ENCODE measurements at places on chromosomes 6 and 20.

GRCh38 chr6:113047932-113048331 is 700.8 kb downstream of the RFPL4B start:
- DNase-seq: peak; percentile 44

GRCh38 chr20:7029019-7029418 is 261.5 kb downstream of the BMP2 start:
- DNase-seq: no peak

DNA sequence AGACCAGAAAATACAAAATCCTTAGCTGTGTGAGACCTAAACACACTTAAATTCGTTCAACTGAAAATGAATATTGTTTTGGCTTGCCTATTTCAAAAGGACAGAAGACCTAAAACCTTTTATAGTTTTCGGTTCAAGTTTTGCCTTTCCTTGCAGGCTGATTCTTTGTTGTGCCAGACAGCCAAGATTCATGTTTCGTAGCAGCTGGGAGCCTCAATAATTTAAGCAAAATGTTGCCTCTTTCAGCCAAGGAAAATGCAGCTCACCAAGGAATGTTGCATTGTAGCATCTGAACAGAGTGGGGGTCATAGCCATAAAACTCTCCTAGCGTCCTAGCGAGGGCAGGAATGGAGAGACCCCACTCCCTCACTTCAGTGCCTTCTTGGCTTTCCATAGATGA is 92.3 kb upstream of the INSM1 start:
- no peak for DNase-seq

DNA sequence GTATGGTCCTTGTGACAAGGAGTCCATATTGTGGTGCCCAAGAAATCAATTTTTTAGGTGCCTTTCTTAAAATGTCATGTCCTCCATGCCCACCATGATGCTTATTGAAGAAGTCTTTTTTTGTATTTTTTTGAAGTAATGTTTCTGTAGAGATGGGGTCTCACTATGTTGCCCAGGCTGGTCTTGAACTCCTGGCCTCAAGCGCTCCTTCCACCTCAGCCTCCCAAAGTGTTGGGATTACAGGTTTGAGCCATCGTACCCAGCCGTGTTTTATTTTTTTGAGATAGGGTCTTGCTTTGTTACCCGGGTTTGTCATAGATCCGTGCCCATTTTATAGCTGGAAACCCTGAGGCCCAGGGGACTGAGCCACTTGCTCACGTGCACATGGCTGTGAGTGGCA is 238.3 kb downstream of the ATXN1 start:
- DNase-seq: no peak

DNA sequence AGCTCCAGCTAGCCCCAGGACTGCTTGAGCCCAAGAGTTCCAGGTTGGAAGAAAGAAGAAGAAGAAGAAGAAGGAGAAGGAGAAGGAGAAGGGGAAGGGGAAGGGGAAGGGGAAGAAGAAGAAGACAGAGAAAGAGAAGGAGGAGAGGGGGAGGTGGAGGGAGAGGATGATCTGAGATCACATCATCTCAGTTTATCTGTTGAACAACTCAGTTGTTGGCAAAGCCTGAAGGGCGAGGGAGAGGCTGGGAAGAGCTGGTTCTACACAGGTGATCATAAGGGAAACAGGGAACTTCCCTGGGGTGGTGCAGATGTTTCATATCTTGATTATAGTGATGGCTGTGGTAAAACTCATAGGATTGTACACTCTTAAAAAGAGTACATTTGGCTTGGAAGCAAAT is 3.1 kb upstream of the RRBP1 start:
- DNase-seq: no peak

GRCh38 chr20:13231031-13231752 is 10.1 kb downstream of the ISM1 start:
- no peak for DNase-seq

DNA sequence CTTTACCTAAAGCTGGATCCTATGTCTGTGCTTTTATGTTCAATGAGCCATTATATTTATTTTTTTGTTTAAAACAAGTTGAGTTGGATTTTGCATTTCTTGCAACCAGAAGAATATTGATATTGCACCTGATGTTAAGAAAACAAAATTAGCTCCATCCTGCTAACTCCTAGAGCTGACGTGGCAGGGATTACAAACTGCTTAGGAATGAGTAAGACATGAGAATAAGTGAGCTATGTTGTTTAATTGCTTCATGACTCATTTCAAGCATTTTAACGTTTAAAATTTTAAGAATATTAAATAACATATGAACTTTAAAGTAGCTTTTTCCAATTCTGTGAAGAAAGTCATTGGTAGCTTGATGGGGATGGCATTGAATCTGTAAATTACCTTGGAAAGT is 663.5 kb downstream of the EPM2A start:
- DNase-seq: peak; percentile 56

DNA sequence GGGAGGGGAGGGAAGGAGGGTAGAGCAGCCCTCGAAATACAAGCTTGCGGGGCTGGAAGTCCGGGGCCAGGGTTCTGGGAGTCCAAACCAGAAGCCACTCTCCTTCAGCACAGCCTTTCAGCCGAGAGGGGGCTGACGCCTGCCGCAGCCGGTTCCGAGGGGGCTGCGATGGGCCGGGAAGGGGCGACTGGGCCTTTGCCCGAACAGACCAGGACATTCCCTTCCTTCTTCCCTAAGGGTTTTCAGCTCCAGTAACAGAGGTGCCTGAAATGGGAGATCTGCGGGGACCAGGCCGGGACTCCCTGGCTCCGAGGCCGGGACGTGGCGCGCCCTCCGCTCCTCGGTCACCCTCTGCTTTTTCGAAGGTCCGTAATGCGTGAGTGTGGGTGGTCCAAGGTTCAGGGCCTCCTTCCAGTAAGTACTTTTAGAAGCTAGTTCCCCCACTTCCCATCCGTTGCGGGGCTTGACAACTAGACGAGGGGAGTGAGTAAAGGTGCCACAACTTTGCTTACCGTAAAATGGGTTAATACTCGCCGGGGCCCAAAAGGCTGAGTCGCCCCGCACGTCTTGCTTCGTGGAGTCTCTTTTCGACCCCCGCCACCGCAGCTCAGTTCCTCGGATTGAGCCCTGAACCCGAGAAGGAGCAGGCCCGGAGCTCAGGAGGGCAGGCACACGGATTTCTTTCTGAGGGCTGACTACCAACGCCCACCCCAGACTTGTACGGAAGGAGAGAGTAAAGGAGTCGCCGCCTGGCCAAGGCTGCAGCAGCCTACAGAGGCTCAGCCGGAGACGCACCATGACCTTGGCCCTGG is 2.9 kb upstream of the OLIG3 start:
- no peak for DNase-seq

- no peak for DNase-seq
These were observed 36.4 kb downstream of the RIPOR2 start for GRCh38 chr6:24899136-24899996.

- DNase-seq: no peak
These were observed 65.9 kb downstream of the FAM184A start for GRCh38 chr6:119012521-119012920.

DNA sequence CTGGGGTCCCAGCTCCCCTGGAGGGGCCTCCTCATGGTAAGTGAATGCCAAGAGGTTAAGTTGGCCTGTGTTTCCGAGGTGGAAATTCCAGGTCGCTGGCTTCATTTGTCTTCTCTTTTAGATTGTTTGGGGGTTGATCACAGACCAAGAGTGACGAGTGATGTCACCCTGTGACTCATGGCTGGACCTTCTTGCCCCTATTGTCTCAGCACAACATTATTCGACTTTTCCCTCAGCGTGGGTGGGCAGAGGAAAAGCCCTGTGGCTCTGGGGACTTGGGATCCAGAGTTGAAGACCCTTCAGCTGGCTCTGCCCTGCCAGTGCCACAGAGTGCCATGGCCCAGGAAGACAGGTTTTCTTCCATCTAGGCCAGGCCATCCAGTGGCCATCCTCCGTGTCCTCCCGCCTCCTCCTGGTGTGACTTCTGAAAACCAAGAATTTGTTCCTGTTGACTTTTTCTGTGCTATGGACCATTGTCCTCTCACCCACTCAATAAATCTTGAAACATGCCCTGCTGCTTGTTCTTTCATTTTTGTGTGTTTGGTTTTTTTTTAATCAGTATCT is 15.4 kb upstream of the SNHG17 start:
- no peak for DNase-seq

- DNase-seq: no peak
These were observed at the start of gene LY6G6F for GRCh38 chr6:31706599-31706998. Gene LY6G6F, plus strand, starts transcription at chr6:31706866. Its CDS starts 41 bp downstream, at chr6:31706907.

- no peak for DNase-seq
These were observed 242.4 kb upstream of the STXBP5 start for GRCh38 chr6:146961831-146962230.

DNA sequence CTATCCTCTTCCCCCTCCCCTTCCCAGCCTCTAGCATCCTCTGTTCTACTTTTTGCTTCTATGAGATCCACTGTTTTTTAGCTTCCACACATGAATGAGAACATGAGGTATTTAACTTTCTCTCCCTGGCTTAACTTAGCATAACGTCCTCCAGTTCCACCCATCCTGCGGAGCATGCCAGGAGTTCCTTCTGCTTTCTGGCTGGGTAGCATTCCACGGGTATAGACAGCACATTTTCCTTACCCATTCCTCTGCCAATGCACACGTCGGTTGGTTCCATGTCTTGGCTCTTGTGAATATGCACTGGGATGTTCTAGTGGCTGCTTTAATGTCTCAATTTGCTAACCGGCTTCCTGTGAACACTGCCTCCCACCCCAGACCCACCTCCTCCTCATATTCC is 13.2 kb upstream of the CCR6 start:
- no peak for DNase-seq

DNA sequence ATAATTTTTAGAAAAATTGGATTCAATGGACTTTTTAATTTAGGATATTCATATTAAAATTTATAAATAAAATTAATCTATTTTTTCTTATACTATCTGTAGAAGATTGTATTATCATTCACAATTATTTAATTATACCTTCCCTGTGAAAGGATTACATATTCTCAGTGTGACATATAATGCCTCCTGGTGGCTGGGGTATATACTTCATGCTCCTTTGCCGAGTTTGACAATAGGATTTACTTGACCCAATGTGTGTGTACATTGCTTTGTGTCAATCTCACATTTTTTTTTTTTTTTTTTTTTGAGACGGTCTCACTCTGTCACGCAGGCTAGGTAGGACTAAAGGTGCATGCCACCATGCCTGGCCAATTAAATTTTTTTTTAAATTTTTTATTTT is 230.0 kb upstream of the CHD6 start:
- no peak for DNase-seq

DNA sequence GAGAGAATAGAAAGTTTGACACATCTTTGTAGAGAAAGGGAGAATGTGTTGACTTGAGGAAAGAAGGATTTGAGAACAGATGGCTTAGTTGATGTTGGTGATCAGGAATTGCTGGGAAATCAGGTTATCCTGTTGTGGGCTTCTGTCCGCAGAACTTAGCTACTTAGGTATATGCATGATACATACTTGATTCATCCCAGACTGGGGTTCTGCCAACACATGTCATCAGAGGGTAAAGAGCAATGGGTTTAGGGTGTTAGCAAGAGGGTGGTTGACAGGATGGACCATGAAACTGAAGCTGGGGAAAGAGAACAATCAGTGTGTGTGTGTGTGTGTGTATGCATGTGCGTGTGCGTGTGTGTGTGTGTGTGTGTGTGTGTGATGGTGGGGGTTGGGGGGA is 50.6 kb upstream of the NELFCD start:
- DNase-seq: no peak

- DNase-seq: no peak
These were observed 34.8 kb downstream of the HFE start for GRCh38 chr6:26122005-26122388.

- DNase-seq: peak; percentile 85
These were observed 15.9 kb downstream of the AGPAT4 start for GRCh38 chr6:161257793-161258457.

DNA sequence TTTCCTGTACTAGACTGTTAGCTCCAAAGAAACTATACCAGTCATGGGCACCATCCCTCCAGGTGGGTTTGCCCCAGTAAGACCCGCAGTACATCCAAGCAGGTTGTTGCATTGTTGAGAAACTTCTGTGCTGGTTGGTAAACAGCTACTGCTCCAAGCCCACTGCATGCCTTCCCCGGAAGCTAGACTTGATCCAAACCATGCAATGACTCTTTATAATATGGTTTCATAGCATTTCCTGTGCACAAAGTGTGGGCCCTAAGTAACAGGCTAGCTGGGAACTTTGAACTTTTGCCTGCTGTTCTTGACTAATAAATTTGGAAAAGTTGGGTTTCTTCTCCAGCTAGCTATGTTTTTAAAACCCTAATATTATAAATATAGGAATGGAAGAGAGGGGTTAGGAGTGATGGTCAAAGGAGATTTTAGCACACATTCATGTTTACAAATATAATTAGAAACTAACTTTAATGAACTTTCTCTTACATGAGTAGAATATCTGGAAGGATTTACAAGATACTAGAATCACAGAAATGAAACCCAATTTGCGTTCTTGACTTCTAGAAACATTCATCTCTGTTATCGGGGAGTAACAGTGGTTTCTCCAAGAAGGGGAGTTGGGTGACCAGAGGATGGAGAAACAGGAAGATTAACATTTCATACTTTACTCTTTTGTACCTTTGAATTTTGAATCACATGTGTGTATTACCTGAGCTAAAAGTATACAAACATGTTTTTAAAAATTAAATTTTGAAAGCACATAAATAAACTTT is 51.7 kb downstream of the GFOD1 start:
- DNase-seq: no peak

DNA sequence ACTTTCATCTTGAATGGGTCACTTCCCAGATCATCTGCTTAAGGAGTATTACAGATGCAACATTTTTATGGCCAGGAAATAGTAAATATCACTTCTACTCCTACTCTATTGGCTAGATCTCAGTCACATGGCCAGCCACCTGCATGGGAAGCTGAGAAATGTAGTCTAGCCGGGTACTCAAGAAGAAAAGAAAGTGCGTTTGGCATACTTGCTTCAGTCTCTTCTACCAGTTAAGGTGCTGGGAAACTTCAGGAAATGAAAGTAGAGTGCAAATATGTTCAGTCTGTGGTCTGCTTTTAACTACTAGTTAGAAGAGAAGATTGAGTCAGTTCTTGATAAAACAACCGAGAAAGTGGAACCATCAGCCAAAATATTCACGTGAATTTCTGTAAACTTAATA is 129.2 kb downstream of the PDSS2 start:
- DNase-seq: no peak

DNA sequence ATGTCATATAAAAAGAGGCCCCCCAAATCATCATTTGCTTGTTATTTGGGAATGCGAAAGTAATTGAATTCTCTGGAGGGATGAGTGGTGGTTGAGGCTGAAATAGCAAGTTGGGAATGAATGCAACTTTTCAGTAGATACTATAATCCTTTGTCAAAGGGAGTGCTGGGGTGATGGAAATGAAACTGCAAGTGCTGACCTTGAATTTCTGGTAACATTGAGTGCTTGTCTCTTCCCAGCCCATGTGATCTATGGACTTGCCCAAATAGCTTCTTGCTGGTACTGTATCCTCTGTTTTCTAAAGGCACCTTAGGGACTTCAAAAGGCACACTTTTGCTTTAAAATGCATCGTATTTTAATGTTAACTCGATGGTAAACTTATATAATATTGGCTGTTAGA is 14.8 kb downstream of the PAQR8 start:
- no peak for DNase-seq

DNA sequence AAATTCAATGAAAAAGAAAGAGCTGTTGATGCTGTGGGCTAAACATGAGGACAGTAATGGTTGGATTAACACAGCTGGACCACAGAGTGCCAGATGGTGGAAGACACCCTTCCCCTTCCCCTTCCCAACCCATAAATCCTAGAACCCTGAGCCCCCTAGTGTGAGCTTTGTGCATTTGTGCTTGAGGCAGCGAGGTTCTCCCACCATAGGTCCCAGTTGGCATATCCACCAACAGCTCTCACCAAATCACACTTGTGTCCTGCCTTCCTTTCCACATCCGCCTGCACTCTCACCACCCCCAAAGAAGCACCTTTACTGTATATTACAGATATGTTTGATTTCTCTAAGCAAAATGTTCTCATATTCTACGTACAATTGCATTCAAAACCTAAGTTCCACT is 32.8 kb upstream of the HBS1L start:
- no peak for DNase-seq
